H7 (cell line): ENCODE measurements at places on chromosomes 4 and X.

GRCh38 chr4:104866809-104867208 lies 279.9 kb upstream of the TET2 start:
- DNase-seq = no peak

DNA sequence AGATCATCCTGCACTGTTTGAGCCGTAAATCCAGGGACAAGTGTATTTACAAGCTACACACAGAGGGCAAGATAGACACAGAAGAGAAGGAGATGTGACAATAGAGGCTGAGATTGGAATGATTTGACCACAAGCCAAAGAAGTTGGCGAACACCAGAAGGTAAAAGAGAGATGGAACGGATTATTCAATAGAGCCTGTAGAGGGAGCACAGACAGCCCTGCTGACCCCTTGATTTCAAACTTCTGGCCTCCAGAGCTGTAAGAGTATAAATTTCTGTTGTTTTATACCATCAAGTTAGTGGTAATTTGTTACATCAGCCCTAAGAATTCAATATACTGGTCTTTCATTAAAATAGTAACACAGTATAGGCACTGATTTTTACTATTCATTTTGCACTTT lies 447.8 kb downstream of the FAT4 start:
- DNase-seq = peak; percentile 15

GRCh38 chr4:172826346-172826745 lies 342.3 kb upstream of the GALNT7 start:
- DNase-seq = no peak

GRCh38 chr4:5465529-5465928 lies 242.8 kb downstream of the EVC2 start:
- no peak for DNase-seq

- no peak for DNase-seq
Observed at GRCh38 chr4:79148369-79148768, 177.5 kb downstream of the NAA11 start.

GRCh38 chr4:169313732-169314131 lies 43.0 kb upstream of the SH3RF1 start:
- DNase-seq = no peak

DNA sequence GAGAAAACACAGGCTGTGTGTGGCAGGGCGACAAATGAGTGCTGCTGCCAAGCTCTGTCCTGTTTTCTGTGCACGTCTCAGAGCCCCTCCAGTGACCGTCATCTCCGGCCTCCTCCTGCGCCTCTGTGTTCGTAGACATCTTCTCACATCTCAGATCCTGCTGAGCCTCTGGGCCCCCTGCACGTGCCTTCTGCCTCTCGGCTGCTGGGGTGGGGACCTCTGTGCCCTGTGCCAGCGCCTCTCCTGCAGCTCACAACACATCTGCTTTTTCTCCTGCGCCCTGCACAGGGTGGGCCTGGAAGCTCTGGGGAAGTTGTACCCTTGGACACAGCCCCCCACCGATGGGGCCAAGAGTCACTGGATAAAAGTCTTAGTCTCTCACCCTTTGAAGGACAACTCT lies 2.4 kb upstream of the CTAG2 start:
- no peak for DNase-seq

- DNase-seq = no peak
Observed at GRCh38 chr4:8383451-8384160, 56.9 kb downstream of the ACOX3 start.

GRCh38 chrX:87664381-87664780 lies 146.8 kb downstream of the KLHL4 start:
- peak; percentile 13 for DNase-seq

DNA sequence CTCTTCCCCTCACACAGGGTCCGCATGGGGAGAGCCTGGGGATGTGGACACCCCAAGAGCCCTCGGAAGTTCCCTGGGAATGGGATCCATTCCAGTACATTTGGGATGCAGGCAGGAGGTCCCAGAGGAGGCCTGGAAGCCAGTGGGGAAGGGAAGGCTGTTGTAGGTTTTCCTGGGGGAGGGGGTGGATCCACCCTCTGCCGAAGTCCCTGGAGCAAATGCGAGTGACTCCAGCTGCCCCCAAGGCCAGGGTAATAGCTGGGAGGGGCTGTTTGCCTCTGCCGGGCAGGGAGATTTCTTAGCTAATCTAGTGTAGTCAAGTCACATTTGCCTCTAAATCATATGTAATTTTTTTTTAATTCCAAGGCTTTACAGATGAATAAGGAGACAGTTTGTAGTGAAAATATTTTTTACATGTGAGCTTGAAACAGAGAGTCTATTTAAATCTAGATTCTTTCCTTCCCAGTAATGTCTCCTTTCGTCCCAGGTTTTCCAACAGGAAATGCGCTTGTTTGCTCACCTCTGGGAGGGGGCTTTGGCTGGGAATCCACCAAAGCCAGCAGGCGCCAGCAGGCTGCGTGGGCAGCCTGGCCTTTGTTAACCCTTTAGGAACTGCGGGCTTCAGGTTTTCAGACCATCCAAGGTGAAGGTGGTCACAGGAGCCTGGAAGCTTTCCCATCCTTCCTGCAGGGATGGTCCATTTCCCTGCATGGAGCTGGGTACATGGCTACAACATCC lies 26.8 kb downstream of the SH3TC1 start:
- DNase-seq = peak; percentile 86

GRCh38 chr4:90165883-90166282 lies 38.7 kb downstream of the CCSER1 start:
- DNase-seq = no peak

- peak; percentile 35 for DNase-seq
Observed at GRCh38 chrX:120299928-120300327, 11.3 kb downstream of the TMEM255A start.

DNA sequence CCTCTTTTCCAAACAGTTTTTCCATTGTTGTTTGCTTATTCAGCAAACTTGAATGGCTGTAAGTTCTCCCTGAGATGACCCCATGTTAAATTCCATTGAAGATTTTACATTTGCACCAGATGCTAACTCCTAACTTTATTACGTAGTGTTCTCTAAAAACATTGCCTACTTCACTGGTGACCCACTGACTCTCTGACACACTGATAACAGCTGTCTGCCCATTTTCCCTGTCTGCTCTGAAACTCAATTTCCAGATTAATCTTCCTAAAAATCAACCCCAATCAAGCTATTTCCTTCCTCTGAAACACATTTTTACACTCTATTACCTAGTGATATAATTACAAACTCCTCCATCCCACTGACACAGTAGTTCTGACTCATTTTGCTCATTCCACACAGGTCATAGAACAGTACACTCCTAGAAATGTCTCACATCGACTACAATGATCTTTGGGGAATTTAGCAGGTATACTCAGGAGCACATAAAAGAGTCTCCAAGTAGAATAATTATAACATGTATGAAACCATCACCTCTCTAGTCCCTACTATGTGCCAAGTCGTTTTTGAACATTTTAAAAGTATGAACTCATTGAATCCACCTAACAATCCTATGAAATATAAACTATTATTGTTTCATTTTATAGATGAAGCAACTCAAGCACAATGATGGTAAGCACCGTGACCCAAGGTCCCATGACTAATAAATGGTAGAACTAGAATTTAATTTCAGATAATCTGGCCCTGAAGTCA lies 210.9 kb downstream of the SLIT2 start:
- no peak for DNase-seq

GRCh38 chr4:162164906-162165510 lies 1.2 kb upstream of the FSTL5 start:
- DNase-seq = no peak

DNA sequence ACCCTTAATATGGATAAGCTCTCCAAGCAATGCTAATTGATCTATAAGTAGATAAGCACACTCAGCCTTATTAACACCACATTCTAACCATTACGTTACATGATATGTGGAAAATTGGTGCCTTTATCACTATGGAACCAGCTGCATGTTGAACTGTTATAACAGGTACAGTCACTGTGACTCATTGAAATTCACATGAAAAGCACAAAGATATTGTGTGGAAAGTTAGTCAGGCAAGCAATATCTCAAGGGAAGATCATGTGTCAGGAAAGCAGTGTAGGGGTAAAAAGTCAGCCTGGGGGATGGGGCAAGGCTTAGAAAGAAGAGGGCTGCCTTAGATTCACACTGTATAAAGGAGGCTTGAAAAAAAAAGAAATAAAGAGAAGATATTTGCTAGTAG lies 313.7 kb upstream of the SMIM31 start:
- no peak for DNase-seq

GRCh38 chrX:350148-350533 lies 31.5 kb upstream of the GTPBP6 start:
- peak; percentile 80 for DNase-seq

GRCh38 chr4:67576538-67576937 lies 18.0 kb downstream of the STAP1 start:
- DNase-seq = no peak
